Jurkat, Clone E6-1 (cell line): ENCODE measurements at places on chromosomes 2 and 18.
A peak's percentile ranks its signal among the peaks of the same experiment; 100 is the strongest.

DNA sequence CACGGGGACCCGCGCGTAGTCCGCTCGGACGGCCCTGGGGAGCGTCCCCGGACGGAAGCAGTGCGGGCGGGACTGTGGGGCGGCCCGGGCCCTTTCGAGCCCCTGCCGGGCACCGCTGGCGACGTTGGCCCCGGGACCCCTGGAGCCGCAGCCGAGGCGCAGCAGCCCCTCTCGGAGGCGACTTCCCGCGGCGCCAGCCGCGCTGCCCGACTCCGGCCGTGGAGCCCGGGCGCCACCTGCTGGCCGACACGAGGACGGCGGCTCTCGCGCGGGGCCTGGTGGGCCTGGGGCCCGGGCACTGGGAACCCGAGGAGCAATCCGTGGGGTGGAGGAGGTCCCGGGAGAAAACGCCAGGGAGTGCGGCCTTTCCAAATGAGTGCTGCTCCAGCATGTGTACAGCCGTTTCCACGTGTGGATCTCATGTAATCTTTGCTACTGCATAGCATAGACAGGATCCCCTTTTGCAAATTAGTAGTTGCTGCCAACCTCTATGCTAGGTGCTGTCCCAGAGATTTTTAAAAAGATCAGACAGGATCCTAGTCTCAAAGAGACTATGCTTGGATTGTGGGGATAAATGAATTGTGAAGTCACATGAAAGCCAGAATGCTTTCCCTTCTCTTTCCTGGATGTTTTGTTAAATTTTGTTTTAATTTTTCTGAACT is 4.0 kb downstream of the ID2 start:
- no peak for DNase-seq

GRCh38 chr2:1601067-1601412 is 143.3 kb downstream of the PXDN start:
- DNase-seq, result no peak

DNA sequence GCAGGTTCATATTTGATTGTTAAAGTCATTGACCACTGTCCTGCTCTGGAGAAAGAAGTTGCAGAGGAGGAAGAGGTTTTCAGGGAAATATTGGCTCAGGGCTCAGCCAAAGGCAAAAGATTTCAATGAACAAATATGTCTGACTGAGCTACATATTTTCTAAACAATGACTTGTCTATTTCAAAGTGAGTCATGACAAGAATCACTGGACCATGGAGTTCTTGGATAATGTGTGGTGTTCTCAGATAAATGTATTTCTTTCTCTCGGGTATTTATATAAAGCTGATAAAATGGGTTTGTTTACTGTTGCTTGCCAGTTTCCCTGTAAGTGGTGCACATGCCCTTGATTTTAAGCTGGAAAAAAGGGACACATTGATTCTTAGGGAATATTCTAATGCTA is 34.3 kb upstream of the RMP24 start:
- no peak for DNase-seq

- no peak for DNase-seq
Measured at GRCh38 chr2:233063976-233064411, 3.9 kb downstream of the INPP5D start.

GRCh38 chr2:160363961-160364360 is 129.6 kb downstream of the RBMS1 start:
- DNase-seq, result no peak

DNA sequence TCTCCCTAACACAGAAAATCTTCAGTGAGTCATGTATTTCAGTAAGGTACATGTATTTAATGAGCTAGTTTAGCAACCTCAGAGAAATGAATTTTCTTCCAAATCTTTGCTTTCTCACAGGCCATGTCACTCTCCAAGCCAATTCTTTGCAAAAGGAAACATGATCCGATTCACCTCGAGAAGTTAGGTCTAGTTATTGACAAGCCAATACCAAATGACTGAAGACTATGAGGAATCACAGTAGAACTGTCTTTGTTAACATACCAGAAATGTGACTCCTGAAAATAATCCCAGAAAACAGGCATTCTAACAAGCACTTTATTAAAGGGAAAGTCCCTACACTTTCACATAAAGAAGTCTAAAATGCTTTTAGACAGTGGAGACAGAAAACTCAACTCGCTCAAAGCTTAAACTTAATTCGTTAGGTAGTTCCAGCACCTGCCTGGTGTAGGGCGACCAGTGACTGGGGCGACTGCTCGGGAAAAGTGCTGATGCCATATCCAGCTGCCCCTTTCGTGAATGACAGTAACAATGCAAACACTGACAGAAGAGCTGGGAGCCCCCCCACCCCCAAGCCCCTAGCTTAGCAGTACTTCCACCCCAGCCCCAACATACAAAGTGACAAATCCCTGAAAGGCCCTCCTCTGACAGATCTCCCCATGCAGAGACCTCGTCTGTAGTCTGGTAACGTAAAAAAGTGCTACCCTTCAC is 1.8 kb downstream of the MEMO1 start:
- no peak for DNase-seq

DNA sequence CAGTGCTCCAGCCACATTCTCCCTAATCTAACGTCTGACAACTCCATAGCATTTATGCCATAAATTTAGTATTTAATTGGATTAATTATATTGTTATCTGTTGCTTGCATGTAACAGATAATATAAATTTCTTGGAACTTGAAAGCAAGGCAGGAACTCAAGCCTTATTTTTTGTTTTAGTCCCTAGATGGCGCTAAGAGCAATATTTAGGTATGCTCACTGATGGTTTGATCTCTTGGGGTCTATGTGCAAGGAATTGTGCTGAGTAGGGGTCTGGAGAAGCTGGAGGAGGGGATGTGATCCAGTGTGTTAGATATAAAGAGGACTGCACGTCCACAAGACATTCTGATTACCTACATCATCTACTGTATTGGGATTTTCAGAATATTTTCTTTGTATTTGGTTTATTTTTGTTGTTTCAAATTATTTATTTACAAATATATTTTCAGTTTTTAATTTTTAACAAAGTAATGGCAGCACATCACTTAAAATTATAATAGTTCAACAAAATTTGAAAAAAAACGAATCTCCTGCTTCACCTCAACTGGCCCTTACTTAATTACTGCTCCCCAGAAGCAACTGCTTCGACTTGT is 32.8 kb downstream of the KATNAL2 start:
- DNase-seq, result peak; percentile 11

DNA sequence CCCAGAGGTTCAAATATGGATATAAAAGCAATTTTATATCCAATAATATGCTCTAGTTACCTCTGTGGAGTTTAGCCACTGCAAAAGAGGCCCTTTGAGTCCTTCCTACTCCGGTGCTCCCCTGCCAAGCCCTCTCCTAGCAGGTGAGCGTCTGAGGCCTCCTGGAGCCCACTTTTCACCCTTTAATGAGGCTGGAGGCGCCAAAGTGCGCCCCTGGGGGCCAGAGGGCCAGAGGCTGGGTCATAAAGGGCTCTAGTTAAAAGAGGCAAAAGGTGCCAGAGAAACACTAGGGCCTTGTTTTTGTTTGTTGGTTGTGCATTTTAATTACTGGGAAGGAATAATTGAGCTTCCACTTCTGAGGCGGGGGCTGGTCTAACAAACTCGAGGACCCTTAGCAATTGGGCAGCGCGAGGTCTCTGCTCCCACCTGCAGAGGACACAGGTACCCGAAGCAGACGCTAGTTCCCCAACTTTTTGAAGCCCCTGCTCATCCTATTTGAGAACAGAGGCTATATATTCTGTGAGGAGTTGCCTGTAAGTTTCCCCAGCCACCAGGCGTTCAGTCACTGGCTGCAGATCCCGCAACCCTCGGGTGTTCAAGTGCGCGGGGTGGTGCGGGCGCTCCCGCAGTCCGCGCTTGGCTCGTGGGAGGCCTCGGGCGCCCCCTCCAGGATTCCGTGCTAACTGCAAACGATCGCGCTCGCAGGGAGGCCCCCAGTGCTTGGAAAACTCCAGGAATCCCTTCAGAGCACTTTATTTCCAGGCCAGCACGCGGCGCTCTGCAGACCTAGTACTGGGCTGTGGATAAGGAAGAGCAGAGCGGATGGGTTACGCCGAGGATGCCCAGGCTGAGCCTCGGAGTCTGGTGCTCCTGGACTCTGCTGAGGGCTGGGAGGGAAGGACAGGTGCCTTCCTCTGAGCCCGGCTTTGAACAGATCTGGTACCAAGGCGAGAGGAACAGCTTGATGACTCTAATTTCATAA is 14.1 kb downstream of the MSGN1 start:
- no peak for DNase-seq

- no peak for DNase-seq
Measured at GRCh38 chr2:228615496-228615895, 434.0 kb upstream of the SPHKAP start.

- DNase-seq, result peak; percentile 74
Measured at GRCh38 chr2:218860950-218861381, 1.4 kb downstream of the WNT6 start.

GRCh38 chr2:217316743-217317142 is 456.9 kb upstream of the TNP1 start:
- peak; percentile 73 for DNase-seq

DNA sequence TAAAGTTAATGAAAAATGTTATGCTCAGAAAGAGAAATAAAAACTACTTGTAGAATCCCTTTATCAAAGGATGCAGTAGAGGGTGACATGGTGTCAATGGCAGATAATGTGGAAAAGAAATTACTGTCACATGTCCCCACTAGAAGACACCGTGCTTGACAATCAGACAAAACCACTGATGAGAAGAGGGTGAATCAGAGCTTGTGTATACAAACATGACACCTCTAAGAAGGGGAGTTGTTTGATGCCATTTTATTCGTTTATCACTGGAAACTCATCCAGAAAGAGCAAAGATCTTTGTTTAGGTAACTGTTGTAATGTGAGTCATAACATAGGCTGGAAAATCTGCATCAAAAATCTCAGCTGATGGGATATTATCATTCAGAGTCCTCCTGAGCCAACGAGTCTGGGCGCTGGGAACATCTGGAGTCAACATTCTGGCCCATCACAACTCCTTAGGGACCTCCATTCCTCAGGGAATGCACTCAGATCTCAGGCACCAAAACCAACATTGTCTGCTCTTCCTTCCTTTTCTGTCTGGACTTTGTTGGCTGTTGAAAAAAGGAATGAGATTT is 49.5 kb upstream of the RAB12 start:
- no peak for DNase-seq

DNA sequence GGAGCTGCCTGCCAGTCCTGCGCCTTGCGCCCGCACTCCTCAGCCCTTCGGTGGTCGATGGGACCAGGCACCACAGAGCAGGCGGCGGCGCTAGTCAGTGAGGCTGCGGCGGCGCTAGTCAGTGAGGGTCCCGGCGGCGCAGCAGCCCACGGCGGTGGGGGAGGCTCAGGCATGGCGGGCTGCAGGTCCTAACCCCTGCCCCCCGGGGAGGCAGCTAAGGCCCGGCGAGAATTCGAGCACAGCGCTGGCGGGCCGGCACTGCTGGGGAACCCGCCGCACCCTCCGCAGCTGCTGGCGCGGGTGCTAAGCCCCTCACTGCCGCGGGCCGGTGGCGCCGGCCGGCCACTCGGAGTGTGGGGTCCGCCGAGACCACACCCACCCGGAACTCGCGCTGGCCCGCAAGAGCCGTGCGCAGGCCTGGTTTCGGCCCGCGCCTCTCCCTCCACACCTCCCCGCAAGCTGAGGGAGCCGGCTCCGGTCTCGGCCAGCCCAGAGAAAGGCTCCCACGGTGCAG is 867.4 kb downstream of the DSC3 start:
- no peak for DNase-seq

DNA sequence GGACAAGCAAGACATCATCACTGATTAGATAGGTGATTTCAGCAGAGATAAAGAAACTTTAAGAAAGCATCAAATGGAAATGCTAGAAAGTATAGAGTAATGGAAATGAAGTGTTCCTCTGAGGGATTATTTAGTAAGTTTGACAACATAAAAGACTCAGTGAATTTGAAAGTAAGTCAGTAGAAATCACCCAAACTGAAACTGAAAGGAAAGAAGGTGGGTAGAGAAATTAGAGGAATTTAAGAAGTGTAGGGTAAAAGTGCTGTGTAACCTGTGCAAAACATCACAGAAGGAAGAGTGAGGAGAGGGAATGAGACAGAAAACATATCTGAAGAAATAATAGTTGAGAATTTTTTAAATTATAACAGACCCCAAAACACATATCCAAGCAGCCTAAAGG is 343.1 kb downstream of the CBLN2 start:
- DNase-seq, result no peak

- DNase-seq, result no peak
Measured at GRCh38 chr2:106115250-106115649, 78.9 kb downstream of the UXS1 start.

DNA sequence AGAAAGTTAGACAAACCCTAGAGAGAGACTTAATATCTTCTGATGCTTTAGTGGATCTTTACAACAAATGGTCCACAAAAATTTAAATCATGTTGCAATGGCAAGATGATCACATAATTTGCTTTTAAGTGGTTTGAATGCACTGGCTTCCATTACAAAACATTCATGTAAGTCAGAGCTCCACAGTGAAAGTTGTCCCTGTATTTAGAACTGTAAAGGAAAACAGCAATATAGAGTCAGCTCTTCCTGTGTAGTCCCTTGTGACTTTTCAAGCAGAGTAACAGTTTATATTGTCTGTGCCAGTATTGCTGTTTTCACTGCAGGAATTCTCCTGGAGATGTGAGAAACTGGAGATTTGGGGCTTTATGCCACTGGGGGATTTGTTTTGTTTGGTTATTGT is 77.7 kb downstream of the MEIS1 start:
- no peak for DNase-seq

DNA sequence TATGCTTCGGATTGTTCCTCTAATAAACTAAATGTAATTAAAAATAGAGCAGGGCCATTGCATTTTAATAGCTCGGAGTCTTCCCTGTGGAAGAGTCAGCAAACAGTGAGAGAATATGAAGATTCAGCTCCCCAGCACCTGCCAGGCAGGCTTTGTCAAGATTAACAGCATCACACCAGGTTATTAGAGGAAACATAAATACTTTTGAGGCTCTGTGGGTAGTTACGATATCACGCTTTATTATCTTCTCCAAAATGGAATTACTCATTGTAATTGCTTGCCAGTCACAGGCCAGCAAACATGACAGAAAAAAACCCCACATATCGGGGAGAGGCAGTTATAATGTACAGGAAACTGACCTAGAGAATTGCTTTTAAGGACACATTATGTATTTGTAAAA is 303.9 kb downstream of the CPS1 start:
- DNase-seq, result no peak

DNA sequence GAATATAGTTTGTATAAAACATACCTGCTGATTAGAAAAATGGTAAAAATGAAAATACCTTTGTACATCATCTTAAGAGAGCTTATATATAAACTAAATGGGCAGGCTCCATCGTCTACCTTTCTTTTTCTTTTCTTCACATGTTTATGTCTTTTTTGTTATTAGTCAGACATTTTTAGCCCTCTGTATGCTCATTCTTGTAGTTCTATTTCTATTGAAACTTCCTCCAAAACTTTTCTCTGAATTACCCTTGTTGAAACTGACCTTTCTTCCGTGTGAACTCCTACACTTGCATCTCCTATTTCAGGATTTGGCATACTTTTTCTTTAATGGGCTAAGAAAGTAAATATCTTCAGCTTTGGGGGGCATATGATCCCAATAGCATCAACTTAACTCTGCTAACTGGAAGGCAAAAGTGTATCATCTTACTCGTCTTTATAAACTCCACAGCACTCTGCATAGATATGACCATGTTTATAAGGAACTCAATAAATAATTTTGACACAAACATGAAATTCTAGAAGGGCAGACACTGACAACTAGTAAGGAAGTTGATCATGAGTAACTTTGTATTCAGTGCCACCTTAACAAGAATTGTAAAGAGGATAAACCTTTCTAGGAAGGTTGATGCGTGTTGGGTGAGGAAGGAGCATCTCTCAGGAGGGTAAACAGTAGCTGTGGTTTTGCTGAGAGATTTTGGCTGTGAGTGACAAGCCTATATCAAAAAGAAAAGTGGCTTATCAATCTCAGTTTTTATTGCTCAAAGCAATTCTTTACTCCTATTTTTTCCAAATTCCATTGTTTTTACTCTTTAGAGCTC is 127.6 kb downstream of the PIK3C3 start:
- DNase-seq, result no peak

GRCh38 chr2:85675866-85676548 is 8.0 kb upstream of the SFTPB start:
- DNase-seq, result no peak
